Adipocyte (in vitro differentiated cells): ENCODE measurements at places on chromosomes 11 and 22.

GRCh38 chr11:118917481-118918127 is 8.1 kb downstream of the BCL9L start:
- peak; percentile 96 for DNase-seq

- no peak for DNase-seq
Measured at GRCh38 chr11:58345204-58345603, 13.7 kb downstream of the OR5B17 start.

- peak; percentile 47 for DNase-seq
Measured at GRCh38 chr11:72263361-72263760, 19.4 kb upstream of the PHOX2A start.

GRCh38 chr22:27331526-27332281 is 469.9 kb downstream of the MN1 start:
- DNase-seq, result peak; percentile 48

GRCh38 chr11:89015614-89016013 is 50.2 kb downstream of the GRM5 start:
- no peak for DNase-seq
